H1 (cell line): ENCODE measurements at places on chromosomes 12 and 14.

DNA sequence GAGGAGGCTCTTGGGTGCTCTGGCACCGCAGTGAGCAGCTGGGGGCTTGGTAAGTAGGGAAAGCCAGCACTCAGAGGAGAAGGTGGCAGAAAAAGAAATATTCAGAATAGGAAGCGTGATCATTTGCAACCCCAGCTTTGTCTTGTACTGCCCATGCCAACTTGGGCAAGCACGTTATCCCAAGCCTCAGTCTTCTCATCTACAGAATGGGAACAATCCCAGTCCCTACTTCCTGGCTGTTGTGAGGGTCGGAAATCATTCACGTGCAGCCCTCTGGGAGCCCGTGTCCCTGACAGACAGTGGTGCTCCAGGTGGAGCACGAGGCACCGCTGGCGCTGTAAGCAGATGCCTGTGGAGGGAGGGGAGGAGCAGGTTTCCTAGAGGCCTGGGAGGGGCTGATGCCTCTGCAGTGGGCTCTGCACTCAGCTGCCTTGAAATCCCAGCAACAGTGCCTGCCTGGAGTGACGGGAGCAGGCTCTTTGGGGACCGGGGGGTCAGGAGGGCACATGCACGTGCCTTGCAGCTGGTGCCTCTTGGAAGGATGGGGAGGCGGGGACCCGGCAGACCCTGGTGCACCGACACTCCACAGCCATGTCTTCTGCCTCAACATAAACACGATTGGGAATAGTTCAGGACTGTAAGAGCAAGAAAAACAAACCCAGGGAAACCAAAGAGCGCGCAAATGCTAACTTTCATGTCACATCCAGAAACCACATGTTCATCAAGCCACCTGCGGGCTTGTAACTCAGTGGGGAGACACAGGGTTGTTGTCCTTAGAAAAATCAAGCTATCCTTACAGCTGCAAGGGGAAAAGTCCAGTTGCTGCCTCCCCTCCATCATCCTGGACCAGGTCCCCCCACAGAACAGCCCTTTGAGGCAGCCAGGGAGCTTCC lies 86.5 kb upstream of the DIO3 start:
- no peak overlapping the region for H3K4me3 ChIP-seq
- no peaks in the 10 kb centered on the region for H3K36me3 ChIP-seq
- no peaks in the 10 kb centered on the region; the same call in 1 of the 2 replicates for H3K27me3 ChIP-seq
- H3K27ac ChIP-seq: no peak overlapping the region
- peaks cover 12% of the 10 kb centered on the region for H3K4me1 ChIP-seq
- no peak for DNase-seq

DNA sequence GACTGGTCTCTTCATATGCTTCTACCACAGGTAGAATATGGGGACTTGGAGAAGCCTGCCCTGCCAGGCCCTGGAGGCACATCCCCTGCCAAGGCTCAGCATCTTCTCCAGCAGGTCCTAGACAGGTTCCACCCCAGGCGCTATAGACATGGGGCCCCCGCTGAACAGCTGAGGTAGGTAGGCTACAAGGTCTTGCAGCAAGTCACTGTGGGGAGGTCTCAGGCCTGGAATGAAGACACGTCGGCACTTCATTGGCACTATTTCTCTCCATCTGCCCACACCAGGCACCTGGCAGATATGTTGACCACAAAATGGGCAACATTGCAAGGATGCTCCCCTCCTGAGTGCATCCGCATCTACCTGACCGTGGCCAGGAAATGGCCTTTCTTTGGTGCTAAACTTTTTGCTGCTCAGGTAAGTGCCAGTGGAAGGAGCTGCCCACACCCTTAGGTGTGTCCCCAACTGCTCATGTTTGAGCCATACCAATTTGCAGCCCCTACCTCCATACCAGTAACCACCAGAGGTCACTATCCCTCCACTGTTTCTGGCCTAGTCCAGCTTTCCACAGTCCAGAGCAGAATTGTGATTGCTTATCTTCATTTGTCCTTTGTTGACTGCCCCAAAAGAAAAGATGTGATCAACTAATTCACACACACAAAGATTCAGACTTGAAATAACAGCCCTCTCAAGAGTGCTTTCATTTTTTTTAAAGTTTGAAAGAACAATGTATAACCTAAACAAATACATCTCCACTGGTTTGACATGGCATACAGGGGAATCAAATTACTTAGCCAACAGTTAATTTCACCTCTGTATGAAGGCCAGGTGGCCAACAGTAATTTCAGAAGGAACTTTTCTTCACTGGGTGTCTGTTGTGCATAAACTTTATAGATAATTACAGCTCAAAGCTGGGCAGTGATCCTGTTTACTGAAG lies 16.1 kb downstream of the PIGH start:
- no peaks in the 10 kb centered on the region for H3K4me1 ChIP-seq
- no peak overlapping the region for H3K4me3 ChIP-seq
- no peaks in the 10 kb centered on the region for H3K27me3 ChIP-seq
- H3K36me3 ChIP-seq: peaks cover 21% of the 10 kb centered on the region
- DNase-seq: no peak

DNA sequence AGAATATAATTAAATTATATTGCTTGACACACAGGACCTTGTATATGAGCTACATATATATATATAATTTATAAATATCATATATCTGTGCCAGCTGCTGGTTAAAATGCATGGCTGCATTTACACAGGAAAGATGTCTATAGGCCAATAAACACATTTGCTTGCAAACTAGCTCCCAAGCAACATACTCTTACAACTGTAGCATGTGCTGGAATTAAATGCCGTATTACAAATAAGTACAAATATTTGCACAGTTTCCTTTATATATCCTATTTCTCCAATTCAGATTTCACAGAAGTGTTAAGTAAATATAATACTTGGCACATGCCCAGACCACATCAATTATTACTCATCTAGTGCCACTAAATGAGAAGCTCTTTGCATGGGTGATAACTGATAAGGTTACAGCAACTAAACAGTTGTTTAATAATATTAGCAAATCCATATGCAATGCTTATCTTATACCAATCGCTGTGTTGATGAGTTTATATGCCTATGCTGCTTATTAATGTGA lies 66.7 kb upstream of the E2F7 start:
- H3K27ac ChIP-seq: no peak overlapping the region
- H3K4me3 ChIP-seq: no peak overlapping the region
- no peak for DNase-seq
- no peaks in the 10 kb centered on the region for H3K36me3 ChIP-seq
- H3K4me1 ChIP-seq: no peaks in the 10 kb centered on the region

- H3K27me3 ChIP-seq: no peaks in the 10 kb centered on the region
- H3K27ac ChIP-seq: no peak overlapping the region
- H3K36me3 ChIP-seq: no peaks in the 10 kb centered on the region
- no peak overlapping the region for H3K4me3 ChIP-seq
- no peaks in the 10 kb centered on the region for H3K4me1 ChIP-seq
These were observed 77.8 kb downstream of the ANKS1B start for GRCh38 chr12:99906786-99907579.

DNA sequence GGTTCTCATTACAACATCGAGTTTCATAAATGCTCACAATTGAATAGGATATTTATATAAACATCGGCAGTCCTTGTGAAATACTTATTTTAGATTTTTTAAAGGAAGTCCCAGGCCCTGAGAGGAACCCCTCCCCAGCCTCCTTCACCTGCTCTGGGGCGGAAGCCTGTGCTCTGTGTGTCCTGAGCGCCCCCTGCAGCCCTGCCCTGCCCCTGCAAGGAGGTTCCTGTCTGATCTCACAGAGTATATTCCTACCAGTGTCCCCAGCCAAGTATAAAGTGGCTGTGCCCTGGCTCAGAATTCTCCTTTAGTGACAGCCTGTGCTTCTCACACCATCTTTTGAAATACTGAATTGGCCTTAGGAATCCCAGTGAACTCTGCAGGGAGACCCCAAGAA lies 659.5 kb downstream of the TMEM121 start:
- H3K36me3 ChIP-seq: no peaks in the 10 kb centered on the region
- DNase-seq: no peak
- H3K27me3 ChIP-seq: no peaks in the 10 kb centered on the region
- H3K4me3 ChIP-seq: no peak overlapping the region
- no peak overlapping the region for H3K27ac ChIP-seq

- H3K27me3 ChIP-seq: no peaks in the 10 kb centered on the region
- no peak overlapping the region for H3K27ac ChIP-seq
- no peaks in the 10 kb centered on the region for H3K36me3 ChIP-seq
These were observed 196.9 kb downstream of the SLC15A4 start for GRCh38 chr12:128626808-128627320.

- no peaks in the 10 kb centered on the region for H3K36me3 ChIP-seq
- H3K27me3 ChIP-seq: no peaks in the 10 kb centered on the region
- H3K27ac ChIP-seq: no peak overlapping the region
- DNase-seq: no peak
- no peaks in the 10 kb centered on the region for H3K4me1 ChIP-seq
- no peak overlapping the region for H3K4me3 ChIP-seq
These were observed 30.8 kb upstream of the EVL start for GRCh38 chr14:100034468-100034867.

GRCh38 chr12:104994336-104994735 lies 8.2 kb downstream of the NOPCHAP1 start:
- H3K27me3 ChIP-seq: no peaks in the 10 kb centered on the region
- H3K4me1 ChIP-seq: no peaks in the 10 kb centered on the region
- no peak for DNase-seq

- H3K4me1 ChIP-seq: no peaks in the 10 kb centered on the region
- no peaks in the 10 kb centered on the region for H3K27me3 ChIP-seq
- H3K27ac ChIP-seq: no peak overlapping the region
- H3K4me3 ChIP-seq: no peak overlapping the region
- no peak for DNase-seq
These were observed 337.8 kb upstream of the DIO2 start for GRCh38 chr14:80549141-80549540.

- no peak overlapping the region for H3K4me3 ChIP-seq
- no peaks in the 10 kb centered on the region for H3K36me3 ChIP-seq
- no peak for DNase-seq
These were observed 54.1 kb downstream of the MAP1LC3B2 start for GRCh38 chr12:116613256-116613655.

DNA sequence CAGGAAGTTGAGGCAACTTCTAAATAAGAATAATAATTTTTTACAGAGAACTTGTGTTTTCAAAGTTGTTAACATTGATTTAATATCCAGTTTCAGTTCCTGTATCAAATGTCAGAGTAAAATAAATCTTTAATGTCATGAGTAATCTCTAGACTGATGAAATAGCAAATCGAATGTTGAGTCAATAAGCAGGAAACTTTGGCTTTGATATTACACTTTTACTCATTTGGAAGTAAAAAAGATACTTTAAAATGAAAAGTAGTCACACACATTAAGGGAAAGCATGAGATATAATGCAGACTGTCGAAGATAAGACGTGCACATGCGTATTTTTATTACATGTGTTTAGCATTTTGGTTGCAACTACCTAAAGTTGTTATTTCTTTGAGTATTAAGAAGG lies 78.2 kb upstream of the PTGDR start:
- DNase-seq: no peak
- no peaks in the 10 kb centered on the region for H3K36me3 ChIP-seq
- no peak overlapping the region for H3K27ac ChIP-seq
- no peak overlapping the region for H3K4me3 ChIP-seq
- H3K4me1 ChIP-seq: no peaks in the 10 kb centered on the region

- H3K36me3 ChIP-seq: no peaks in the 10 kb centered on the region
- H3K4me1 ChIP-seq: no peaks in the 10 kb centered on the region
- H3K27ac ChIP-seq: no peak overlapping the region
- H3K4me3 ChIP-seq: no peak overlapping the region
- no peak for DNase-seq
- H3K27me3 ChIP-seq: no peaks in the 10 kb centered on the region
These were observed 196.9 kb upstream of the PWP1 start for GRCh38 chr12:107488666-107489065.

DNA sequence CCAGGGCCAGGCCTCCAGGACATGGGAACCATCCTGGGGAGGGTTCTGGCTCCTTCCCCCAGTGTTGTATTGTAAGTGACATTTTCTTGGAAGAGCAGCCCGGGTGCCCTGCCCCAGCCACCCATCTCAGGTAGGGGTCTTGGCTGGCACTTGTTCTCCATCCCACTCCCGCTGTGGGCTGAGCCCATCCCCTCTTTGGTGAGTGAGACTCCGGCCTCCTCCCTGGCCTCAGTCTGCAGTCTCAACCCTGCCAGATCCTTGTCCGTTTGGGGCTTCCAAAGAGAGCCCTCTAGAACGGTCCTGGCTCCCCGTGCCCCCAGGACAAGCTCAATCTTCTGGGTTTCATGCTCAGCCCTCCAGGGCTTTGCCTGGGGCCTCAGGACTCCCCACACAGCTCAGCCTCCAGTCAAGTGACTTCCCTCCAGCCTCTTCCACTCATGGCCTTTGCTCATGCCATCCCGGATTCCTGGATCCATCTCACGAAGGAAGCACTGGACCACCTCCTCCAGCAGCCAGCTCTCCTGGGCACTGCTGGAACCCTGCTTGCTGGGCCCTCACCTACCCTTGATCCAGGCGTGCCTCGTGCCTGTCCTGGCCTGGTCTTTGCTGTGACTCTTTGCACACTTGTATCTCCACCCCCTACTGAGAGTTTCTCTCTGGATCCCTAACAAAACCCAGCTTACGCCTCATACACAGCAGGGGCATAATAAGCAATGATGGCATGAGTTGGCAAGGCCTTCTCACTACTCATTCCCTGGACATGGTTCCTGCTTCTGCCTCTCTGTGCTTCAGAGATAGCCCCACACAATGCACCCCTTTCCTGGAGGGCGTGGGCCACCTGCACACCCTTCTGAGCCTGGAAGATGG lies 297.4 kb upstream of the RTL1 start:
- no peaks in the 10 kb centered on the region for H3K27me3 ChIP-seq
- H3K36me3 ChIP-seq: no peaks in the 10 kb centered on the region
- H3K27ac ChIP-seq: no peak overlapping the region
- 0 out of 2 replicates have a peak, but pooled peaks cover 3% of the 10 kb centered on the region for H3K4me1 ChIP-seq
- no peak for DNase-seq

GRCh38 chr14:31967669-31967975 lies 109.5 kb upstream of the ARHGAP5 start:
- H3K27ac ChIP-seq: no peak overlapping the region
- no peak overlapping the region for H3K4me3 ChIP-seq
- H3K4me1 ChIP-seq: no peaks in the 10 kb centered on the region
- no peaks in the 10 kb centered on the region for H3K36me3 ChIP-seq
- no peak for DNase-seq
- H3K27me3 ChIP-seq: no peaks in the 10 kb centered on the region; the same call in 1 of the 2 replicates

DNA sequence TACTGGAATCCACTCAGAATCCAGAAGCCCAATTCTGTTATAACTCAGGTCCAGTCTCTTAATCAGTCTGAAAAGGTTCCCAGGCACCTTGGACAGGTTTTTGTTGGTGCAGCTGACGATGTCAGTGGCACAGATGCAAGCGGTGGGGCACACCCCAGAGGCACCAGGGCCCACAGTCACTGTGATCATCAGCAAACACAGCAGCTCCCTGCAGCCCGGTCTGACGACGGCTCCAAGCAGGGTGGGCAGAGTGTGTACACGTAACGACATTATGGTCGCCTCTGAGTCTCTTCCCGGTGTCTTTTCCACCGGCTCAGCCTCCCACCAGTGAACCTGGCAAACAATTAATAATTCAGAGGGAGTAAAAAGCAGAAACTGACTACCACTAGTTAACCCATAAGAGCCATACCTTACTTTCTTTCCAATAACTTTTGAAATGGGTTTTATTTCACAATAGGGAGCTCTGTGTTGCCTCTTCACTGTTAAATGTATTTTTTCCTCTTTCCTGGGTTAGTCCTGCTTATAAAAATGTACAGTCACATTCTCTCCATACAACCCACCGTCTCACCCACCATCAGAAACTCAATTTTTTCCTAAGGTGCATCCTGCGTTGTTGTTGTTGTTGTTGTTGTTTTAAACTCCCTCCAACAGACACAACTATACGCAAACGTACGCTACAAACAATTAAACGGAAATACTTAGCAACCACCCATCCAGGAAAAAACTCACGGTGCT lies 521 bp upstream of the PCED1B start:
- H3K4me1 ChIP-seq: no peaks in the 10 kb centered on the region
- no peaks in the 10 kb centered on the region; the same call in 1 of the 2 replicates for H3K27me3 ChIP-seq
- no peak overlapping the region for H3K27ac ChIP-seq
- no peak for DNase-seq
- H3K4me3 ChIP-seq: peak overlapping the region; percentile 61
